ENCODE measurements at places on chromosomes 13 and 19.

DNA sequence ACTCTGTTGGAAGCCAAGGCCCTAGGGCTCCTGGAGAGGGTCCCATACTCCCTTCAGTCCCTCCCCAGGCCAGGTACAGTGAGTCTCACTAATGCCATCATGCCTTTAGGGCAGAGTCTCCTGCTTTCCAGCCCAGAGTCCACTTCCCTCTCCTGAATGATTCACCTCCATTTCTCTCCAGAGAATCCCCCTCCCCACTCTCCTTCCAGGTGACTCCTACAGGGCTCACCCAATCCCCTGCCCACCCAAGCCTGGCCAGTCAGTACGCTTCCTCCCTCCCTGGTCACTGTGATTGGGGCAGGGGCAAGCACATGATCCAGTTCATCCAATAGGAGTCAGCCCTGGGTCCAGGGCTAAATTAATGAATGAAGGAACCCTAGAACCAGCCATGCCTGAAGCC is 35.0 kb upstream of the PNMA8B start:
- no peak for DNase-seq

GRCh38 chr13:92272177-92272576 is 873.8 kb downstream of the GPC5 start:
- no peak for DNase-seq

GRCh38 chr19:14318873-14319272 is 62.4 kb upstream of the ADGRE5 start:
- no peak for DNase-seq

DNA sequence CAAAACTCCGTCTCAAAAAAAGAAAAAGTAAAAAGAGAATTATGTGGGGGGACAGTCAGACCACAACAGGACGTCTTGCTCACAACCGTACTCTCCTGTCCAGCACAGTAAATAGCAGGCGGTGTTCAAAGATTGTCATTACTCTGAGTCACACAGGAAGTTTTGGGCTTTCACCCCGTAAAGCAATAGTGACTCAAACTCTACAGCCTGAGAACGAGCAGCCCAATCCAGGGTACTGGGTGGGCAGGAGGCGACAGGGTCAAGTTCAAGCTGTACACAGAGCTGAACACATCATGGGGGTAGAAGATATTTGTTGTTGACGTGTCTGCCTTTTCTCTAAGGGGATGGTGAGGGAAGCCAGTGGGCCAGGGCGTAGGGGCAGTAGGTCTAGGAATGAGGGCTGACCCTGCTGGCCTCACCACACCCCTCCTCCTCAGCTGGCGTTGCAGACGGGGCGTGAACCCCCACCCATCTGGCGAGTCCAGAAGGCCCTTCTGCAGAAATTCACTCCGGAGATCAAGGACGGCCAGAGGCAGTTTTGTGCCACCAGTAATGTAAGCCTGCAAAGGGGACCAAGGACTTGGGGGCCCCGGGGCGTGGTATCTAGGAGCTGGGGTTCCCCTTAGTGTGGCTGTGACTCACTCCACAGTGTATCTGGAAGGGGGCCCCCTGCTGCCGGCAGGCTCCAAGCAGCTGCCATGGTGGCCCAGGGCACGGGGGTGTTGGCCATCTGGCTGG is 23.3 kb downstream of the PRR12 start:
- DNase-seq, result no peak

DNA sequence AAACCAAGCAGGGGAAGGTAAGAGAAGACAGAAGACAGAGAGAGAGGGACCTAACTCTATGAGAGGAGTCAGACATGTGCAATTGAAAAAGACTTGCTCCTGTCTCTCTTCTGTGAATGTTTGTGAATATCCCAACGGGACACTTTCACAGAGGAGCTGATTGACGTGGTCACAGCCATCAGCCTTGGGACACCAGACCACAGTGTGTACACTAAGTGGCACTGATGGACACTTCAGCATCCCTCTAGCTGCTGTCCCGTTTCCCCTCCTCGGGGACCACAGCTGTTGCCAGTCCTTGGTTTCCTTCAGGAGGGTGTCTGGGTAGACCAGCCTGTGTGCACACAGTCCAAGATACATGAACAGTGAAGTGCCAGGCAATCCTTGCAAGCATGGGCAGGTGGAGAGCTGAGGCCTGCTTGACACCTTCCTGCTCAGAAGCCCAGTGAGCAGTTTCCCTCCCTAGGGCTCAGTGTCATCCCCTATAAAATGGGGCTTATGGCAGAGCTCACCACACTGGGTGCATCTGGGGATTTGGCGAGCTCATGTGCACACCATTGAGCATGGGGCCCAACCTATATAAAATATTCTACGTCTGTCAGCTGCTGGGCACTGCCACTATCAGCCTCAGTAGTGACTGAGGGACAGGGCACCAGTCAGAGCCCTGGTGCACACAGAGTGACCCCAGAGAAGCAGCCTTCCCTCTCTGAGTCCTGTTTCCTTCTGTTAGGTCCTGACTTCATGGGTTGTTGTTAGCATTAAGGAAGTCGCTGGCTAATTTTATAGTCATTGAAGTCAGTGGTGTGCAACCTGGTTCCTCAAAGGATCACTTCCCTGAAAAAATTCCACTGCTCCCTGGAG is 4.3 kb upstream of the USF2 start:
- no peak for DNase-seq

GRCh38 chr13:111291908-111292307 is 28.5 kb upstream of the TEX29 start:
- no peak for DNase-seq

- DNase-seq, result peak; percentile 84
These were observed at the start of gene C19orf25 for GRCh38 chr19:1478934-1479707. TSS of gene C19orf25 (minus strand) at chr19:1479215. CDS start at chr19:1478903, 312 bp downstream.

DNA sequence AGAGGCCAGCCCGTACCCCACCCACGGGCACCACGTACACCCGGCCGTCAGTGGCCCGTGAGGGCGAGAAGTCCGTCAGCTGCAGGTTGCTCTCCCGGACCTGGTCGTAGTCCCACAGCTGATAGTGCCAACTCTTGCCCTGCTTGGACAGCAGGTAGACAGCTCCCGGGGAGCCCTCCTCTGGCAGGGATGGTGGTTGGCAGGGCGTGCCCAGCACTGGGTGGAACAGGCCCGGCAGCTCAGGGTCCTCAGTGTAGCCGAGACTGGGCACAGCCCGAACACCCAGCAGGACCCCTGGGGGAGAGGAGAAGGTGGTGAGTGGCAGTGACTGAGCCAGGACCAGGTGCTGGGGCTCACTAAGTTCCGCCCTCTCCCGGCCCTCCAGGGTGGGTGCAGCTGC is 7.8 kb downstream of the ACTMAP start:
- DNase-seq, result no peak

DNA sequence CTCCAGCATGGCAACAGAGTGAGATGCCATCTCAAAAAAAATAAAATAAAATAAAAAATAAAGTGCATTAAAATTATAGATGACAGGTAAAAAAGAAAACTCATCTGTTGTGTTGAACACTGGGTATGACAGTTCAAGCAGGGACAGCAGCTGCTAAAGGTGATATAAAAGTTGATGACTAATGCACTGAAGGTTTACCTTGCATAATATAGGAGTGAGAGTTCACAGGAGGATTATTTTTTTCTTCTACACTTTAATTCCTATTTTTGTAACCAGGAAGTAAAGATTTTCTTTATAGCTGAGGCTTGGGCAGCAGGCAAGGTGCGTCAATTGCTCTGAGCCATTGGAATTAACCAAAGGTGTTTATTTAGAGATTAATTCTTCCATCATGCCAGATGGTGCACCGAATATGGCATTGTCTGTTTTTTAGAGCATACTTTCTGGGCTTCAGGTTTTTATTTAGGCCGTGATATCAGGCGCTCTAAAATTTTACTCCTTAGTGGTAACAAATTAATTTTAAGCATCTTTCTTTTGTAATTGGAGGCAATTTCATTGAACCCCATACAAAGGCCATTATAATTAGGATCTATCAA is 337.0 kb upstream of the SLC10A2 start:
- no peak for DNase-seq

DNA sequence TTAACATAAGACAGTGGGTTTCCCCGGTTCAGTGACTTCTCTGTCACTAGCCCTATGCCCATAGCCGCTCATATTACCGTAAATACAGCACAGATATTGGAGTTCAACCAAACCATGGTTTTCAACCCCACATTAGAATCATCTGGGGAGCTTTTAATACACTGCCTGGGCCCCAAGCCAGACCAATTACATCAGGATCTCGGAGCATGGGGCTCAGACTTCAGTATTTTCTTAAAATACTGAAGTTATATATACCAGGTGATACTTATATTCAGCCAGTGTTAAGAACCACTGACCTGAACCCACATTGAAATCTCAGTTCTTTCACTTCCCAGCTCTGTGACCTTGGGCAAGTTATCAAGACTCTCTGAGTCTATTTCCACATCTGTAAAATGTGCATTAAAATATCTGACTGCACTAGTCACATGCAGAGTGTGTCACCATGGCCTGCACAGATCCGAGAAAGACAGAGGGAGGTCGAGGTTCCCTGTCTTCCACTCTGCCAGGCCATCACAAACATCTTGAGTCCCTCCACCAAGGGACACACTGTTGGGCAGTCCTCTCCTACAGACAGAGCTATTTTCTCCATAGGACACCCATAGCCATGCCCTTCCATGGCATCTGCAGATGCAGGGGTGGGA is 32.2 kb upstream of the IPO5 start:
- no peak for DNase-seq

- no peak for DNase-seq
These were observed 50.6 kb downstream of the TNFRSF19 start for GRCh38 chr13:23620613-23621315.
